Upper lobe of right lung (tissue), 1 donor: ENCODE measurements at places on chromosomes 4 and X. TPM values are rescaled to one million over a fixed set of nuclear protein-coding genes. Genes with fewer than 3 reads are reported as not detected.

DNA sequence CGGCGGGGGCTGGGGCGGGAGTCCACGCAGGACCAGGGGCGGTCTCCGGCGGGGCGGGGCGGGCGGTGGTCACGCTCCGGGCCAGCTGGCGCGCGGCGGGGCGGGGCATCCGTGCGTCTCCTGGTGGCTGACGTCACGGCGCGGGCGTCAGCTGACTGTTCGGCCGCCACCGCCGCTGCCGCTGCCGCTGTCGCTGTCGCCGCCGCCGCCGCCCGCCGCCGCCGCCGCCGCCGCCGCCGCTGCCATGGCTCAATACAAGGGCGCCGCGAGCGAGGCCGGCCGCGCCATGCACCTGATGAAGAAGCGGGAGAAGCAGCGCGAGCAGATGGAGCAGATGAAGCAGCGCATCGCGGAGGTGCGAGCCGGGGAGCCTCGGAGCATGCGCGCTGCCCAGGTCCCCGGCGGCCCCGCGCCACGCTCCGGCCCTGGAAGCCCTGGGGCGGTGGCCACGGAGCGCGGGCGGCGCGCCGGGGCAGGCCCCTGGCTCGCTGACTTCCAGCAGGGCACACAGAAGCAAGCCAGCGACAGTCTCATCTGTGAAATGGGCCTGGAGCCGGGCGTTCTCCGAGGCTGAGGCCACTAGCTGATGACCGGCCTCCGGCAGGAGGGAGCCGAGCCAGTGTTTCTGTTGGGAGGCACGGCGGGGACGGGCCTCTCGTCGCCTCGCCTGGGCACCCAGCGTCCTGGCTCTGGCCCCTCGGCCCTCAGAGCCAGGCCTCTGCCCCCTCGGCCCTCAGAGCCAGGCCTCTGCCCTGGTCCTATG, at the start of gene FAM50A:
Gene FAM50A, plus strand, starts transcription at position 150 of the 763 bp plus-strand sequence. Its CDS starts 95 bp downstream, at position 245.
- DNase-seq: peak; percentile 90

- no peak for DNase-seq
Observed at GRCh38 chr4:13694256-13694655, 66.7 kb upstream of the BOD1L1 start.

The THOC2 gene
- 99.9 TPM for total RNA-seq

The TRIML2 gene
- total RNA-seq: not detected

The PUDP gene
- 17.5 TPM for total RNA-seq
